HCEC 1CT (cell line): ENCODE measurements at places on chromosomes 16 and 17.

DNA sequence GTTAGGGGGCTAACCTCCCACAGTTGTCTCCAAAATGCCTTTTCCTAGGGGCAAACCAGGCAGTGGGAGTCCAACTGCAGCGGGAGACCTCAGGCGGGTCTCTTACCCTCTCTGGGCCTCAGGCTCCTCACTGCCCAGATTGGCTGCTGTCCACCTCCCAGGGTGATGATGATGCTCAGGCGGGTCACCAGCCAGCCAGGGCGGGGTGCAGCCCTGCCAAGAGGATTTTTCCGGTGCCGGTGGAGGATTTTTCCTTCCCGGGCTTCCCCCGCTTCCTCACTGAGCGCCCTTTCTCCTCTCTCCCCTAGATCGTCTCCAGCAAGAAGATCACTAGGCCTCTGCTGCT lies 22.8 kb downstream of the CPNE2 start:
- no peak for DNase-seq

DNA sequence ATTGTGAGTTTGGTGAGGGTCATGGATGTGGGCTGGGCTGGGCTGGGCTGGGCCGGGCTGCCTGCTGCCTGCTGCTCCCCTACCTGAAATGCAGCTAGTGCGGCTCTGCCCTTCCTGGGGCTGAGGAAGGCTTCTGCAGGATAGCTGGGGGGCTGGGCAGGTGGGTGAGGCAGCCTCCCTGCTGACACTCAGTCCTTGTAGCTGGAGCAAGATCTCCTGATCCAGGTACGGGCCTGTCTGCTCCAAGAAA lies 4.7 kb downstream of the RPL13 start:
- no peak for DNase-seq

DNA sequence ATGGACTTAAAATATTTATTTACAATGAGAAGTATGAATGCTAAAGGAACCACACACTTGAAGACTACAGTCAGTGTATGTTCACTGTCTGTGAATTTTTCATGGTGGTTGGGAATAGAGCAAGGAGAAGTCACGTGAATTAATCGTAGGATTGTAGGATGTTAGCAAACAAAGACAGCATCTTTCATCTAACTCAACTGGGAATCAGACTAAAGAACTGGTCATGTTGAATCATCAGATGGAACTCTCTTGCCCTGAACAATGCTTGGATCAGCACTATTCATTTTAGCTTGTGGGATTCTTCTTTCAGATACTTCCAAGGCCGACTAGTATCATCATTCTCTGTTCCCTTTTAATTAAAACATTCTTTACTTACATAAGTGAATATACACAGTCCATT lies 18.1 kb downstream of the KCNJ2 start:
- peak; percentile 70 for DNase-seq

- no peak for DNase-seq
Observed at GRCh38 chr17:284676-285355, 67.8 kb downstream of the RPH3AL start.

DNA sequence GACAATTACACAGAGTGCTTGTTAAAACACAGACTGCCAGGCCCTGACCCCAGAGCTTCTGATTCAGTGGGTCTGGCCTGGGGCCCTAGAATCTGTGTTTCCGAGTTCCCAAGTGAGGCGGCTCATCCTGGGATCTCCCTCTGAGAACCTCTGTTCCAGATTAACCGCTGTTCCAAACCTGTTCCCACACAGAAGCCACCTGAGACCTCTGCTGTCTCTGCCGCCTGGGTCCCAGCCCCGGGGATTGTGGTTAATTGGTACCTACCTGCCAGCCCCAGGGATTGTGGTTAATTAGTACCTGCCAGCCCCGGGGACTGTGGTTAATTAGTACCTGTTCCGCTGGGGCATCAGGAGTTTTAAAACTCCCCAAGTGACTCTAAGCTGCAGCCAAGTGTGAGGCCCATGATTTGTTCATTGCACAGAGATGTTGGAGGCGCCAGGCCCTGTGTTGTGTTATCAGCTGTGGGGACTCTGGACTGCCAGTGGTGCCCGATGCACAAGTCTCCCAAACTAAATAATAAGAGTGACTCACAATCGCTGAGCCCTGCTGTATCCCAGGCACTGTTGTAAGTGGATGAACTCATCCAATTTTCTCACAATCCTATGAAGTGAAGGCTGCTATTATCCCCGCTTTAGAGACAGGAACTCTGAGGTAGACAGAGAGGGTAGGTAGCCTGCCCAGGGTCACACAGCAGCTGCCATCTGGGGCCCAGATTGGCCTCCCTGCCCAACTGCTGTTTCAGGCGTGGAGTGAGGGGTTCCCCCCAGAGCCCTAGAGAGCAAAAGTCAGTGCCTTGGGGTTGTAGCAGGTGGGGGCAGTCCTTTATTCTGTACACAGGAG lies 219.7 kb downstream of the IRF8 start:
- DNase-seq = no peak

- DNase-seq = peak; percentile 91
Observed at GRCh38 chr16:75251280-75252048, at the start of gene BCAR1. TSS of gene BCAR1 (minus strand) at chr16:75251624. CDS start at chr16:75251482, 142 bp downstream.

DNA sequence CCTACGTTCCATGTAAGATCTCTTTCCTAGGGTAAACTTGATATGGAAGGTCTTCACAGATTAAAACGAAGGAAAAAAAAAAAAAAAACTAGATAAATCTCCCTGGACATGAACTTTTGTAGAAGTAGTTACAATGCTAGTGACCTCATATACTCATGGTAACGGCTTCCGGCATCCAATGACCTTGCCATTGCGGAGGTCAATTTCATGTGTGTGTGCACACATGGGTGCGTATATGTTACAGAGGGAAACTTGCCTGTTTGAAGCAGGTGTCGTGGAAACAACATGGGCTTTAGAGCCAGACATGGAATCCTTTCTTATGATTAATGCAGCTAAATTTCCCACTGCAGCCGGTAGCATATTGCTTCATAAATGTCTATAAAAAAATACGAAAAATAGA lies 435.5 kb downstream of the MAF start:
- no peak for DNase-seq

DNA sequence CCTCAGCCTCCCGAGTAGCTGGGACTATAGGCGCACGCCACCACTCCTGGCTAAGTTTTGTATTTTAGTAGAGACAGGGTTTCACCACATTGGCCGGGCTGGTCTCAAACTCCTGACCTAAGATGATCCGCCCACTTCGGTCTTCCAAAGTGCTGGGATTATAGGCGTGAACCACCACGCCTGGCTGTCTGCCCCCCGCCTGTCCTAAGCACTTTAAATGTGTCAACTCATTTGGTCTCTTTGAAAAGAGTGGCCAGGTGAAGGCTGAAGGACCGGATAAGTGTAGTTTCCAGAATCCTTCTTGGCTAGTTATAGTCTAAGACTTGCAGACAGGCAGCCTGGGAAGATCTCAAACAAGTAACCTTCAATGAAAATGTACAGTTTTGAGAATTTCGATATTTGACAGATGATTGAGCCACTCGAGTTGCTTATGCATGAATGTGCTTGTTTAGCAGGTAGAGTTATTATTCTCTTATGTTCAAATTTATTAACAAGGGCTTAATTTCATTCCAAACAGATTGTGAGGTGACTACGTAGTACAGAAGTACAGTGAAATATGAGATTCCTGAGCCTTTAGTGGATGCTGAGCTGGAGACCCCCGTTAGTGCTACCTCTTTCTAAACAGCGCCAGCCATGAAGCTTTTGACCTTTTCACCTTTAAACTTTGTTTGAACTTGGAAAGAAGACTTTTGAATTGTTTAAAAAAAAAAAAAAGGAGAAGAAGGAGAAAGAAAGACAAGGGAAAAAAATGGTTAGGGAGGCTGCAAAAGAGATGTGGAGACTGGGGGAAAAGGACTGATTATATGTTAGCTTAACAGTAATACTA lies 164.4 kb upstream of the TBX2 start:
- no peak for DNase-seq

- no peak for DNase-seq
Observed at GRCh38 chr17:12744298-12744697, 45.0 kb upstream of the ARHGAP44 start.

DNA sequence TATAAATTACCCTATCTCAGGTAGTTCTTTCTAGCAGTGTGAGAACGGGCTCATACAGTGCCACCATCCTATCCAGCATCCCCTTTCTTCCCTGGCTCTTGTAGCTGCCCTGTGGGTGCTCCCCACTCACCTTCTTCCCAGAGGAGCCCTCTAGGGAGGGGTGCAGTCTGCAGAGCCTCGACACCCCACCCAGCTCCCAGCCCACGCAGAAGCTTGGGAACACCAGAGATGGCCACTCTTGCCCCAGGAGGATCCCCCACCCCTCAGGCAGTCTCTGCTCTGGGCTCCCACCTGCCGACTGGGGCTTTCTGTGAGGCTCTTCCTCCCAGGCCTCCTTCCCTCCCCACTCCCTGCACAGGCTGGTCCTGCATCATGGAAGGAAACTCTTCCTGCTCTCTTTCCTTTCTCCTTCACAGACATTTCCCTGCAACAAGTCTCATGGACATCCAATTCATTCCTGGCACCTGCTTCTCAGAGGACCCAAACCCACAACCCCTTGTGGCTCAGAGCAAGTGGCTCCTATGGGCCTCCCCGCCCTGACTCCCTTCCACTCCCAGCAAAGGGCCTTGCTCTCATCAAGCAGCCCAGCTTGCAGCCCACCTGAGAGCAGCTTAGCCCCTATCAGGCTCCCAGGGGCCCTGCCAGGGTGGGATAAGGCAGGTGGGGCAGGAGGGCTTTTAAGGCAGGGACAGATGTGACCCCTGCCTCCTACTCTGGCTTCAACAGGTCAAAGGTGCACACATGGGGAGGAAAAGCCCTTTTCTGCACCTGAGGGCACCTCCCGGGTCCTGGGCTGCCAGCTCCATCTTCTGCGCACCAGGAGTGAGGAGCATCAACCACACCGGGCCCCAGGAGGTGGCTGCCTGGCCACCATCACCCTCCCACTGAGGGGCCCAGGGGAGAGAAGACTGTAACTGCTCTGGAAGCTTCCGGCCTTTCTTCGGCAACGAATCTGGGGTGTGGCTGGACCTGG lies 263.8 kb upstream of the TNRC6C start:
- DNase-seq = no peak

DNA sequence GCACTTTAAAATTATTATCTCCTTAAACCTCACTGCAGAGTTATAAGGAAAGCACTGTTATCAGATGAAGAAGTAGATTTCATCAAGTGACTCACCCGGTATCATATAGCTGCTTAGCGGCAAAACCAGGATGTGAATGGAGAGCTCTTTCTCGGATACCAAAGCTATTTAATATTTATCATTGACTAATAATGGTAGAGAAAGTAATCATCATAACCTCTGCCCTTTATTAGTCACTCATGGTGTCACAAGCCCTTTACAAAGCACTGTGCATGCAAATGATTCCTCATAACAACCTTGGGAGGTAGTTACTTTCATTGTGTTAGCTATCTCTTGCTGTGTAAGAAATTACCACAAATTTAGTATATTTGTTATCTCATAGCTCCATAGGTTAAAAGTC lies 592.9 kb downstream of the MAF start:
- no peak for DNase-seq

DNA sequence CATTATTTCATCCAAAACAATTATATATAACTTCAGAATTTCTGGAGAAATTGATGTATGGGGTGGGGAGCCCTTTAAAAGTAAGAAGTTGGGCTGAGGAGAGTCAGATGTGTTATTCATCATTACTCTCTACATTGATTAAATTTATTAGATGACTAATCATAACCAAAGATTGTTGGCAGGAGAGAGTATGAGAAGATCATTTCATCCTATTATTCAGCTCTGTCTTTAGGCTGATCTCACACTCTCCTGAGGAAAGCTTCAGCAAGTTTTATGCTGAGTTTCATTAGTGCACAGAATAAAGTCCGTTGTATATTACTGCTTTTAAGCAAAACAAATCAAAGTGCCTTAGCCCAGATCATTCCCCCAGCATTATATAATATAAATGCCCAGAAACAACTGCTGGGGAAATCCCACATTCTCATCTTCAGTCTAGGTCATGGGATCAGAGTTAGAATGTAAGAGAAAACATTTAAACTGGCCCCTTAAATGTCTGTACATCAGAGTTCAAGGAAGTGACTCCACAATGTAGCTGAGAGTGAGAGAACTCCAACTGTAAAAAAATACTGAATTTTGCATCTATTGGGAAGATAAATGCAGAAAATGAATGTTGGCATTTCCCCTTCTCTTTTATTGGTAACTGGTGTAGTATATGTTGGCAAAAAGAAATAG lies 130.1 kb upstream of the HLF start:
- DNase-seq = peak; percentile 35

DNA sequence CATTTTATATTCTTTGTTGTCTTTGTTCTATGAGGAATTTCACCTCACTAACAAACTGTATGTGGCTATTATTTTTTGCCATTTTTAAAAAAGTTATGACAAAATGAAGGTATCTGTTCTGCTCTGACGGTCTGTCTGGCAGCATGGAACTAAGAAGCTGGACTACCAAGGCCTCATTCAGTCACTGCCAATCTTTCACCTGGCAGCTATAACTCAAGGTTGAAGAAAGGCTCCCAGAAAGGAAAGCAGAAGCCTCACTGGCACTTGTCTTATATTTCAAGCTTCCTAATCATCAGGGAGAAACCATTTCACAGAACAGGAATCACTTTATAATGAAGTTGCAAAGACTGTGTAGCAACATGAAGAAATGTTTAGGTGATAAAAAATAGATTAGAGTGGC lies 18.7 kb upstream of the SLC6A4 start:
- no peak for DNase-seq

- no peak for DNase-seq
Observed at GRCh38 chr17:75773808-75774470, 8.9 kb upstream of the GALK1 start.

- no peak for DNase-seq
Observed at GRCh38 chr17:28412099-28412498, 6.1 kb upstream of the SLC46A1 start.

- no peak for DNase-seq
Observed at GRCh38 chr17:74453665-74454196, 12.7 kb upstream of the CD300A start.

DNA sequence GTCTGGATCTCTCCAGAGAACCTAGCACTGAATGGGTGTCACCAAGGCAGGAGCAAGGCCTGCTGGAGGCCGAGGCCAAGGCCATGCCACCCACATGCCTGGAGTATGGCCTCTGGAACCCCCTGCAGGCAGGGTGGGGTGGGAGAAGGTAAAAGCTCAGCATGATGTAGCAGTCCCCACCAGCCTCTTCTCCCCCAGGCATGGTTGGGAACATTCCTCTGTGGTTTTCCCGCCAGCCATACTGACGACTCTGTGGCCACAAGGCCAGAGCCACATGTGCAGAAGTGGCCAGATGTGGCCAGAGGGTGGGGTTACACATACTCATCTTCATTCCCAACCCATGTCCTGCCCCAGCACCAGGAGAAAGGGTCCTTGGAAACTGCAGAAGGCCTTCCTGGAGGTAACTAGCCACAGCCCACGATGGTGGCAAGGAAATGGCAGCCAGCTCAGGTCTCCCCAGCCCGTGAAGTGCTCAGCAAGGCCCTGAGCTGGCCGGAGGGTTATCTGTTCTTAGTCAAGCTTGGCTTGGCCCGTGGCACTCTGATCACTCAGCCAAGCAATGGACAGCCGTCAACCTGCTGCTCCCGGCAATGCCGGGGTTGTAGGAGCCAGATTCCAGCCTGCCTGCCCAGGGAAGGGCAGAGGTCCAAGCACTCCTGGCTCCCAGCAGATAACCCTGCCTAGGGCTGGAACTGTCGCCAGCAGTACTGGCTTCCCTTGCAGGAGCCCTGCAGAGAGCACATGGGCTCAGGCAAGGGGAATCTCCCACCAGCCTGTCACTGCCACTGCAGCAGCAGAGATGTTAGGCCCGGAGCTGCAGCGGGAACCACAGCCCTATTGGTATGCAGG lies 26.1 kb downstream of the HDAC5 start:
- peak; percentile 35 for DNase-seq
